Stimulated activated CD8-positive, alpha-beta memory T cell treated with anti-CD3 and anti-CD28 coated beads, Interleukin-4, amount 100 ng/mL, for 1 hour (primary cell): ENCODE measurements at places on chromosomes 7 and 10.

- DNase-seq, result no peak
Measured at GRCh38 chr7:128031901-128032604, 816 bp upstream of the LRRC4 start.

- DNase-seq, result no peak
Measured at GRCh38 chr7:116762971-116763370, 91.0 kb downstream of the MET start.

DNA sequence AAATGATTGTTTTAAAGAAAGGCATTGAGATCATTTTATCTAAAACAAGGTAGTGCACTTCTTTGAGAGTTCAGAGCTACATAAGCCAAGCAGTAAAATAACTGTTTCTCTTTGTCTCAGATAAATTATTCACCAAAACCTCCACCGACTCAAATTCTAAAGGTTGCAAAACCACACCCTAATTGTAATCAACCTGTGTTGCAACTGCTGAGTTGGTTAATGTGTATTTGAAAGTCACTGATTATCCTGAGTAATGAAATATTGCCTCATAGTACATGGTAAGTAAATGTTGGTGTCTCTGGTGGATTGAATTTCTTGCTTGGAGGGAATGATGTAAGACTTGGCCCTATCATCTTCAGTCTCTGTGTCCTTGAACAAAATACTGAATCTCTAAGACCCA is 35.9 kb upstream of the CYP2C9 start:
- DNase-seq, result no peak

DNA sequence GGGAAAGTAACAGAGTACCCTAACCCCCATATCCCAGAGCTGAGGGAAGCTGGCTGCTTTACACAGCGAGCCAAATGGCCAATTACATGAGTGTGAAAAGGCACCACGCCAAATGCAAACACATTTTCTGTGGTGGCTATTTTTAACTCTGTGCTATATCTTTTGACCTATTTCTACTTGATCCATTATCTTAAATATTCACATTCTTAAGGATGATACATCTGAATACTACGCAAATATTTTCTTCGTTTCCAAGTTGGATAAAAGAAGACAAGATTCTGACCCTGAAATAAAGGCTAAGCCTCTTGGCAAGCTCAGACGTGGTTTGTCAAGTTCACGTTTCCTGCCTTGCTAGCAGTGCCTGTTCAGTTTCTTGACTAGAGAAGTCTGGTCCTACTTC is 146.7 kb upstream of the TMEM196 start:
- no peak for DNase-seq

DNA sequence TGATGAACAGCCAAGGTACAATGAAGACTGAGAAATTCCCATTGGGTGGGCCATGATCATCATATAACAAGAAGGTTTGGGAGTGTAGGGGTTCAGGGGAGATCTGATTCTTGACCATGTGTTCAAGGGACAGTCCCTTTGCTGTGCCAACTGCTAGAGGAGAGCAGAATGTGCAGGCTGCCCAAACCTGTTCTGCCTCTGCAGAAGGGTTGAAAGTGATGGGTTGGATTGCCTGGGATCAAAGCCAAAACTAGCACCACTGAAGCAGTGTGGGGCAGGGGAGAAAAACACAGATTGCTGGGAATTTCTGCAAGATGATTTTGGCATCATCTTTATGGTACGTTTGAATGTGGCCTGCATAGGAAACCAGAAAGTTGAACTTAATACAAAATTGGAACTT is 303.9 kb downstream of the OTUD1 start:
- DNase-seq, result no peak
